ENCODE measurements at places on chromosomes 1 and 21. TPM values are rescaled to one million over a fixed set of nuclear protein-coding genes. Genes with fewer than 3 reads are reported as not detected.

ERICH3 gene
- total RNA-seq = 16.7 TPM

NEGR1 gene
- 78.7 TPM for total RNA-seq

HEYL gene
- total RNA-seq = 0.41 TPM

PADI2 gene
- 0.41 TPM for total RNA-seq

CRNN gene
- total RNA-seq = not detected

RUNX3 gene
- not detected for total RNA-seq

MROH7 gene
- total RNA-seq = 0.82 TPM

ARHGEF16 gene
- not detected for total RNA-seq

CYP4A11 gene
- not detected for total RNA-seq

REN gene
- not detected for total RNA-seq

MSH4 gene
- 1.6 TPM for total RNA-seq

TMCO1 gene
- 55.4 TPM for total RNA-seq

Measured in frontal cortex (tissue), 4 donors.